ENCODE measurements at places on chromosomes 16 and 17.

DNA sequence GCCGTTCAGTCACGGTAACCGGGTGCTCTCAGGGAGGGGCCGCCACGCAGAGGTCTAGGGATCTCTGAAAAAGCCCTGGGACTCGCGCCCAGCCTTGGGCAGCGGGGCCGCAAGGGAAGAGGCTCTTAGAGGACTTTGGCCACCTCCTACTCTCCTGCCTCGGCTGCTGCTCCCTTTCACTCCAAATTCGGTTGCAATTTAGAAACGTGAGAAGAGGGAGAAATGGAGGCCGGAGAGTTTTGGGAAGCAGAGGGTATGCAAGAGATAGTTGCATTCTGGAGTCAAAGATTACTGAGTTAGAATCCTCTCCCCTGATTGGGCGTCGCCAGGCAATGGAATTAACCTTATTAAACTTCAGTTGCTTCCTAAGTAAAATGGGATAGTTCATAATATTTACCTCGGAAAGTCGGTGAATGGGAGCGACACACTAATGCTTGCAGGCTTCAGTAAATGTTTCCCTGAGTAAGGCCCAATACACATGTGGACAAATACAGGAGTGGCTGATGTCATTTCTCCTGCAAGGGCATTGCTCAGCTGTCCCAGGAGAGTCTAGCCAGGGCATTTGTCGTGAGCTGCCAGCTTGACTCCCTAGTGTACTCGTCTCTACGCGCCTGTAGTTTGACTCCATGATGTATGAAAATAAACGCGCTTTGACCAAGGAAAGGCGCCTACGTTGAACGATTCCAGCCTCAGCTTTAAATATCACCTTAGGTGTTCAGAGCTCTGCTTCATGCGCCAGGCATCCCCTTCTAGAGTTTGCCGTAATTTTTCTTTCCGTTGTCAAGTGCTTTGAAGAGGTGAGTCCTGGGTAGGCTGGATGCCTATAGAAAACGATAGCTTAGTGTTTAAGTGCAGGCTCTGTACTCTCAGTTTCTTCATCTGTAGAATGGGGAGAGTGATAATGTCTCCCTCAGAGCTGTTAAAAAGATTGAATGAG, 667 bp downstream of the OGFOD1 start:
- no peak for DNase-seq

- DNase-seq, result no peak
Measured at GRCh38 chr17:29225396-29225795, 21.3 kb upstream of the CRYBA1 start.

- DNase-seq, result no peak
Measured at GRCh38 chr16:70682239-70683145, 3.4 kb downstream of the MTSS2 start.

- no peak for DNase-seq
Measured at GRCh38 chr17:33682599-33682998, 389.5 kb upstream of the ASIC2 start.

DNA sequence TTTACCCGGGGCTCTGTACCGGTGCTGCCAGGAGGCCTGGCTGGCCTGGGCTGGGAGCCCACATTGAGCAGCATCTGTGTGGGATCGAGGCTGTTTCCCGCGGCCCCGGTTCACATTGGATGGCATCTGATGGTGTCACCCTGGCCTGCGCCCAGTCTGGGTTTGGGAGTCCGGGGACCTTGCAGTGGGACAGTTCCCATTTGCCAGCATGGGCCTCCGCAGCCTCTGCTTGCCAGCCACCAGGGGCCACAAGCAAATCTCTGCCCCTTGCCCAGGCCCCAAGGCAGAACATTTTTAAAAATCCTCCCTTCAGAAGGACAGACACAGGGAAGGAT, 64.5 kb downstream of the BANP start:
- no peak for DNase-seq

GRCh38 chr16:86362155-86362849, 148.0 kb upstream of the FOXF1 start:
- no peak for DNase-seq

DNA sequence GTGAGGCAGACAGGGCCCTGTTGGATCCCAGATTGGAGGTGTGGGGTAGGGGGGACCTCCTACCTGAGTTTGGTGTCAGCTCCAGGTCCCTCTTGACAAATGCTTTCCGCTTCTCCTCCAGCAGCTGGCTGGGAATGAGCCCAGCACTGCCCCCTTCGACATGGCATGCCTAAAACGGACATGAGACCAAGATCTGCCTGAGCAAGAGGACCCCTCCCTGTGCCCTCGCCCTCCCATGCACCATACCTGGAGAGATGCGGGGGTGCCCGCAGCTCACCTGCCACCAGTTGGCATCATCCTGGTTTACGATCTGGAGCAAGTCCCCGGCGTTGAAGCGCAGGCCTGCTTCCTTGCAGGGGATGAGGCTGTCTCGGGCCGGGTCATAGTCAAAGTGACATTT, 26.2 kb downstream of the MPP2 start:
- no peak for DNase-seq

DNA sequence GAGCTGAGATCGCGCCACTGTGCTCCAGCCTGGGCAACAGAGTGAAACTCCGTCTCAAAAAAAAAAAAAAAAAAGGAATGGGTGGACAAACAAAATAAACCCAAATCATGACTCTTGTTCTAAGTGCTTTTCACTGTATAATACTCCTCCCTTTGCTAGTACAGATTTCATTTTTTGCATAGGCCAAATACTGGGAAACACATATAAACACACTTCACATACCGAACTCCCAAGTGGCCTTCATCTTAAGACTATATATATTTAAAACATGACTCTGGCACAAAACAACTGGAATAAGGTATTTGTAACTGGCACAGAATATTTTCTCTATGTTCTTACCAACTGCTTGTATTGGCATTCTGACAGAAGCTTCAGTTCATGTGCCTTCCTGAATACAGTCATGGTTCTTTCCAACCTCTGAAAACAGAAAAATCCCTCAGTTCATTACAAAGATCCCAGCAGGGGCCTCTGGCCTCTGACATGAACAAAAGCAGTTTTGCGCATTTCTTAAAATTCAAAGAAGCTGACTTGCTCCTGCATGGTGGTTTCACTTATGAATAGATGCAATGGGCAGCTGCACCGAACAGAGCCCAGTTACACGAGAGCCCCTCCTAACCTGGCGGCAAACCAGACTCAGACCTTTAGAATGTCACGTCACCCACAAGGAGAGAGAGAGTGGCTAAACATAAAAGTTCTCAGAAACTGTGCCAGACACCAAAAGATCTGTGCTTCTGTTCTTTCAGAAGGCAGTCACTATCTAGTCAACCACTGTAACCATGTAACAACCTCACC, 19.1 kb upstream of the COPRS start:
- DNase-seq, result no peak

DNA sequence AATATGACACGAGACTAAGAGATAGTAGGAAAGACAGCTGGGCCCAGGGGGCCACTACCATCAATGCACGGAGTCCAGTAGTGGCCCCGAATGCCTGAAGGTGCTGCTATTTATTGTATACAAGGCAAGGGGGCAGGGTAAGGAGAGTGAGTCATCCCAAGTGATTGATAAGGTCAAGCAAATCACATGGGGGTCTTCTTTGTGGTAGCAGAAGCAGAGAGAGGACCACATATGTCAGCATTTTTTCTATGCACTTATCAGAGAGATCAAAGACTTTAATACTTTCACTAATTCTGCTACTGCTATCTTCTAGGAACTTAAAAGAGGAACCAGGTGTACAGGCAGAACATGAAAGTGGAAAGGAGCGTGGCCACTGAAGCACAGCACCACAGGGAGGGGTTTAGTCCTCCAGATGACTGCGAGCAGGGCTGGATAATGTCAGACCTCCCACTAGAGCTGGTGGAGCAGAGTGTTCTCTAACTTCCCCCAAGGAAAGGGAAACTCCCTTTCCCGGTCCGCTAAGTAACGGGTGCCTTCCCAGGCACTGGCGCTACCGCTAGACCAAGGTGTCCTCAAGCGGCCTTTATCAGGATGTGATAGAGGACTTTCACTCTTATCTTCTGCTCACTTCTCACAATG, 26.4 kb upstream of the ARL4D start:
- no peak for DNase-seq

- DNase-seq, result no peak
Measured at GRCh38 chr16:26772503-26772902, 294.2 kb upstream of the C16orf82 start.

DNA sequence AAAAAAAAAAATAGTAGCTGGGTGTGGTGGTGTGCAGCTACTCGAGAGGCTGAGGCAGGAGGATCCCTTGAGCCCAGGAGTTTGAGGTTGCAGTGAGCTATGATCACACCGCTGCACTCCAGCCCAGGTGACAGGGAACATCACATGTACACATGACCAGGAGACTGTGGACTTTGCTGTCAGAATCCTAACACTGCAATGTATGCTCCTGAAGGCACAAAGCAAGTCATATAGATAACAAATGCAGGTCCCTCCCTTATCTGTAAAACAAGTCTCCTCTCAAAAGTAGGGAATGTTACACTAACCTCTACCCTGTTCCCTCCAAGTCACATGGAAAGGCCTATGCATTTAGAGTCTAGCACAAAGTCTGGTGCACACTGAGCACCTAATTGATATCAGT, 48.5 kb downstream of the ARHGAP17 start:
- no peak for DNase-seq

GRCh38 chr17:61179380-61179806, 220.2 kb upstream of the TBX2 start:
- no peak for DNase-seq

DNA sequence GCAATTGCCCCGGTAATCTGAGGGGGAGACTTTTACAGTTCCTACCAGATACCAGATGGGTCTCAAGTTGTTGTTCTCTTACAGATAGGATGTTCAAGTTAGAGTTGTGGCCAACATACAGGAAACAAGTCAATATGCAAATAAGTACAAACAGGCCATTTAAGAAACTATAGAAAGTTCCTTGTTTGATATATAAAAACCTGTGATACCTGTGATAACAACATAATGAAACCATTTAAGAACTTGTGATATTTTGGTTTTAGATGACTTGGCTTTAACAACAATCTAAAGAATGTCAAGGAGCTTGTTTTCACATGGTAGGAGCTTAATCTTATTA, 16.8 kb downstream of the CDR2 start:
- no peak for DNase-seq

- DNase-seq, result no peak
Measured at GRCh38 chr16:88967830-88968588, 9.0 kb downstream of the CBFA2T3 start.

DNA sequence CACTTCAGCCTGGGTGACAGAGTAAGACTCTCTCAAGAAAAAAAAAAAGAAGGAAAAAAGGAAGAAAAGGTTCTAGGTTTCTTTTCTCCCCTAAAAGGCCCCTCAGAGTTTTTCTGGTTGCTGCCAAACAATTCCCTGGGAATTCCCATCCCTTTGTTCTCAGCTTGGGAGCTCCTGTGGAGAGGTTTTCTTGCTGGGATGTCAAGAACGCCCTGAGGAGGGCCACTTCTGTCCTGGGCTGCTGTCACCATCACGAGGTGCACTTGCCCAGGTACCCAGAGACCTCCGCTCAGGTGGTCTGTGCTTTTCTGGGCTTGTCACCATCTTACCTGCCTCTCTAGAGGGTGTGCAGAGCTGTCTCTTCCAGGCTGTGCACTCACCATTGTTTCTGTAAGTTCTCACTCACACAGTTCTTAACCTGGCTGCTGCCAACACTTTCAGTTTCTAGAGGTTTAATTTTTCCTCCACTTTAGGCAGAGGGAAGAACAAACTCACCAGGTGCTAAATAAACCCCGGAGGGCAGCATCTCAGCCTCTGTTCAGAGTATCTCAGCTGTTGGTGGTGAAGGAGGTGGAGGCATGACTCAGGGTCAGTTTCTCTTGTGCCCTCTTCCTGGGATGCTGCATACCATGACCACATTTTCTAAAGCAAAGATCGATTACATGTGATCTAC, 2.4 kb upstream of the COX6A2 start:
- DNase-seq, result no peak
